ENCODE measurements at places on chromosomes 2 and 18.

DNA sequence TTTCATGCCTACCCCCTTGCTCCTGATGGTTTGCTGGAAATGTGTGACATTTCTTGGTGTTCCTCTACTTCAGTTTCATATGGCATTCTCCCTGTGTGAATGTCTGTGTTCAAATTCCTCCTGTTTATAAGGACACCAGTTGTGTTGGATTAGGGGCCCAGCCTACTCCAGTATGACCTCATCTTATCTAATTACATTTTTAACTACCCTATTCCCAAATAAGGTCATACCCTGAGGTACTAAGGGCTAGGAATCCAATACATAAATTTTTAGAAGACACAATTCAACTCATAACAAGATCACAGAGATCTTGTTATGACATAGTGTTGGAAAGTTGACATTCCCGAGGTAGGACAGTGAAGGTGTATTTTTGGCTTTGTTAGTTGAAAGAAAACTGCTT, 5.5 kb downstream of the FAM210A start:
- no peak for DNase-seq

DNA sequence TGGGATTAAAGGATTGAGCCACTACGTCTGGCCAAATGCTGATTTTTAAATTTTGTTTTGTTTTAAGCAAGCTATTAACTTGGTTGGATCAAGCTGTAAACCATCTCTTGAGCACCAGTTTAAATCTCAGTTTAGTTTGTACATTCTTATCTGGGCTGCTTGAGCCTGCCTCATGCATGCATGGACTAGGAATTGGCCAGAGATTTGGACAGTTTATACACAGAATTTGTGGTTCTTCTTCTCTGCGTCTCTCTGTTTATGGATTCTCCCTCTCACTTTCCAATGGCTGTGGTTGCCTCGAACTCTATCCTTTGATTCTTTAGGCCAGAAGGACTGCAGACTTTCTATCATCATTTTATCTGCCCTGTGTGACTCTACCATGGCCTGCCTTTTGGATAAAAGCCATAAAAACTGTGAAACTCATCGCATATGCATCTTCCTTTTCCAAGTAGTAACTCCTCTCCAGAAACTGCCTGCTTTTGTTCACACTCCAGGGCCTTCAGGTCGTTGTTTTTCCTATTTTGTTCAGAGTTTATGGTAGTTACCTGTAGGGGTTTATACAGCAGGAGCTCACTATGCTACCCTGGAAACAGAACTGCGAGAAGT, 32.5 kb upstream of the PLB1 start:
- no peak for DNase-seq

DNA sequence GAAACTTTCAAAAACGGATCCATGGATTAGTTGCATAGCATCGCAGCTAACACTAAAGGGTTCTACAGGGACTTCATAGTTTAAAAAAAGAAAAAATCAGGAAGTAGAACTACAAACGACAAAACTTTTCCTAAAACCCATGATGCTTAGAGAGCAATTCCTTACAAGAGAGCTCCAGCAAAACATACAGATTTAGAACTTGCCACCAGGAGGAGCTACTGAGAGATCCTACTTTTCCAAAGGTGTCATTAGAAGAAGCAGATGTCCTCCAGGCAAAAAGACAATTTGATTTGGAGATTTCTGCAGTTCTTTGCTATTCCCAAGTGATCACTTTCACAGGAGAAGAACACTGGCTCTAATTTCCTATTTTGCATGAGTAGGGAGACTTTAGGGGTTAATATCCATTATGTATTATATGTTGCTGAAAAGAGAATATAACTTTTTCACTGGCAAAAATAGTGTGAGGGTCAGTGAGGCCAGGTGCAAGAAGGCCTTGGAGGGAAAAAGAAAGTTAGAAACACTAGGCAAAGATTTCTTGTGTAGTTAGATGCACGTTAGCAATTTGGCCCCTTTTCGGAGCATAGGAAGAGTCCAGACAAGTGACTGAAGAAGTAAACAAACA, 436.2 kb downstream of the SUCLG1 start:
- DNase-seq: peak; percentile 17

GRCh38 chr2:19674051-19675002, 227.5 kb downstream of the TTC32 start:
- DNase-seq: no peak

GRCh38 chr2:147327613-147328012, 517.2 kb upstream of the ACVR2A start:
- DNase-seq: no peak

GRCh38 chr18:76712511-76713140, 109.7 kb upstream of the ZNF236 start:
- DNase-seq: no peak

DNA sequence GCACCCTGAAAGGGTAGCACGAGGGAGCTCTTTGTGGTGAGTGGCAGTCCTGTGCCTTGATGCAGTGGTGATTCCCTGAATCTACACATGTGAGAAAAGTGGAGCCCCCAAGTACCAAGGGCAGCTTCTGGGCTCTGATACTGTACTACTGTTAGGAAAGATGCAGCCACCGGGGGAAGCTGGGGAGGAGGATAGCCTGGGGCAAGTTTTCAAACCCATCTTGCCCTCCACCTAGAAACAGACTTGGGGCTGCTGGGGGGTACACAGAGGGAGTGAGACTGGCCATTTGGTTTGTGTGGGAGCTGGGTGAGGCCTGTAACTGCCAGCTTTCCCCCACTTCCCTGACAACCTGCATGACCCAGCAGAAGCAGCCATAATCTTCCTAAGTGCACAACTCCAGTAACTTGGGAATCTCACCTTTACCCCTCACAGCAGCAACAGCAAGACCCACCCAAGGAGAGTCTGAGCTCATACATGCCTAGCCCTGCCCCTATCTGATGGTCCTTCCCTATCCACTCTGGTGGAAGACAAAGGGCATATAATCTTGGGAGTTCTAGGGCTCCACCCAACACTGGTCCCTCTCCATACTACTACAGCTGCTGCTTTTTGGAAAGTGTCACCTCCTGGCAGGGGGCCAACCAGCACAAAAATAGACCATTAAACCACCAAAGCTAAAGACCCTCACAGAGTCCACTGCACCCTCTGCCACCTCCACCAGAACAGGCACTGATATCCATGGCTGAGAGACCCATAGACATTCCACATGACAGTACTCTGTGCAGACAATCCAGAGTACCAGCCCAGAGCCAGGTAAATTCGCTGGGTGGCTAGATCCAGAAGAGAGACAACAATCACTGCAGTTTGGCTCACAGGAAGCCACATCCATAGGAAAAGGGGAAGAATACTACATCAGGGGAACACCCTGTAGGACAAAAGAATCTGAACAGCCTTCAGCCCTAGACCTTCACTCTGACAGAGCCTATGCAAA, 8.2 kb downstream of the MALL start:
- DNase-seq: no peak

- DNase-seq: no peak
These were observed 132.3 kb upstream of the PGAP1 start for GRCh38 chr2:197058777-197059300.

- DNase-seq: no peak
These were observed 29.9 kb downstream of the PELI1 start for GRCh38 chr2:64114063-64114911.

GRCh38 chr2:128585706-128586105, 267.0 kb upstream of the HS6ST1 start:
- no peak for DNase-seq

- no peak for DNase-seq
These were observed 337.1 kb downstream of the DYSF start for GRCh38 chr2:71790226-71791060.

DNA sequence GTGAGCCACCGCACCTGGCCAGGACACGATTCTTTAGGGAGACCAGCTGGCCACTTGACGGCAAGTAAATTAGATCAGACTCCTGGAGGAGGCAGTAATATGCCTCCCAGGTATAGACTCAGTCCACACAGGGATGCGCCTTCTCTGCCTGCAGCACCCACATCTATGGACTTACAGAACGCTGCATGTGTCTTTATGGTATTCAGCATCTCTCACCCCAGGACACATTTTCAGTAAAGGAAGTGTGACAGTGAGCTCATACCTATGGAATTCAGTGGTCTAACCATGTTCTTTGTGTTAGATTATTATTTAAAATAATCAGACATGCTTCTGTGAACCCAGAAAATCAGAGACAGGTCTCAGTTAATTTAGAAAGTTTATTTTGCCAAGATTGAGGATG, 5.9 kb upstream of the NARS1 start:
- no peak for DNase-seq

DNA sequence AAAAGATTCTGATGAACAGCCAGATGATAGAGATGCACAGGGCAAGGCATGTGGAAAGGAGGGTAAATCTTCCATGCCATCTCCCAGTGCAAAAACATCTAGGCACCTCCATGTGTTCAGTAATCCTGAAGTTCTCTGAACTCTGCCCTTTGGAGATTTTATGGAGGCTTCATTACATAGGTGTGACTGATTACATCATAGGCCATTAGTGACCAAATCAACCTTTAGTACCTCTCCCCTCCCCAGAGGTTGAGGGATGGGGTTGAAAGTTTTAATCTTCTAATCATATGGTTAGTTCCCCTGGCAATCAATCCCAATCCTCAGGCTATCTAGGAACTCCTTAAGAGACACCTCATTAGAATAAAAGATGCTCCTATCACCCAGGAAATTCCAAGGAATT, 2190.2 kb upstream of the PIK3C3 start:
- DNase-seq: no peak

DNA sequence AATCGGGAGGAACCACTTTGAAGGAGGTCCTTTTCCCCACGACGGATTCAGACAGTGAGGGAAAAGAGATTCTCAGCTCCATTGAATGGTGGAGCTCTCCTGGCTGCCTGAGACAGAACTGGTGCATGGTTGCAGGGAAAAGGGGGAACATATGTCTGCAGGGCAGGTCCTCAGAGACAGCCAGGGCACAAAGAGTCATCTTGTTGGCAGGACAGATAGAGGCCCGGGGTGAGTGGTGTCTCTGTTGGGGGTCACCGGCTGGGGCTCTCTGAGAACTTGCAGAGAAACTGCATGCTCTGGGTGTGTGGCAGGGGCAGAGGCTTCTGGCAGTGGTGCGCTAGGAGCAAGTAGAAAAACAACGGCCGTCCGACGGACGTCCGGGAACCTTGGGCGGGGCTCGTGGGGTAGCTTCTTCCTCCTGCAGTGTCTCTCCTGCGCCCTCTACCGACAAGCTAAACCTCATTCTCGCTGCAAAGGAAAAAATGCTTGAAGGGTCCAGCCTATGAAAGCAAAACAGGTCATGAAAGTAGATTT, 94.3 kb downstream of the CDCA7 start:
- peak; percentile 56 for DNase-seq

- no peak for DNase-seq
These were observed 228.1 kb upstream of the PXDN start for GRCh38 chr2:1972422-1972821.

DNA sequence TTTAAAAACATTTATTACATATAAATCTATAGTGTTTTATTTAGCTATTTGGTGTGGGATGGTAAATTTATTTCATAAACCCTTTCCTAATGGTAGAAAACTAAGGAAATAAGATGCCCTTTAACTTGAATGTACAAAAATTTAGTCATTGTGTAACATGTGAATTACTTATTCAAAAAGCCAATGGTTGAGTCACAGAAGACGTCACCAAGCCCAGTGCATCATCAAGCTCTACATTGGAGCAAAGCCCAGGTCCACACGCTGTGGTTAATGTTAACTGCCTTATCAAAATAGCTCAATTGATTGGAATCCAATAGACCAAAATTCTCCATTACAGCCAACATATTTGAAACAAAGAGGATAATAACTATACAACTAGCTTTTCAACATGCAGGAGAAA, 145.5 kb upstream of the LYPD1 start:
- no peak for DNase-seq

GRCh38 chr2:174681099-174682006, 82.9 kb downstream of the CHRNA1 start:
- no peak for DNase-seq

DNA sequence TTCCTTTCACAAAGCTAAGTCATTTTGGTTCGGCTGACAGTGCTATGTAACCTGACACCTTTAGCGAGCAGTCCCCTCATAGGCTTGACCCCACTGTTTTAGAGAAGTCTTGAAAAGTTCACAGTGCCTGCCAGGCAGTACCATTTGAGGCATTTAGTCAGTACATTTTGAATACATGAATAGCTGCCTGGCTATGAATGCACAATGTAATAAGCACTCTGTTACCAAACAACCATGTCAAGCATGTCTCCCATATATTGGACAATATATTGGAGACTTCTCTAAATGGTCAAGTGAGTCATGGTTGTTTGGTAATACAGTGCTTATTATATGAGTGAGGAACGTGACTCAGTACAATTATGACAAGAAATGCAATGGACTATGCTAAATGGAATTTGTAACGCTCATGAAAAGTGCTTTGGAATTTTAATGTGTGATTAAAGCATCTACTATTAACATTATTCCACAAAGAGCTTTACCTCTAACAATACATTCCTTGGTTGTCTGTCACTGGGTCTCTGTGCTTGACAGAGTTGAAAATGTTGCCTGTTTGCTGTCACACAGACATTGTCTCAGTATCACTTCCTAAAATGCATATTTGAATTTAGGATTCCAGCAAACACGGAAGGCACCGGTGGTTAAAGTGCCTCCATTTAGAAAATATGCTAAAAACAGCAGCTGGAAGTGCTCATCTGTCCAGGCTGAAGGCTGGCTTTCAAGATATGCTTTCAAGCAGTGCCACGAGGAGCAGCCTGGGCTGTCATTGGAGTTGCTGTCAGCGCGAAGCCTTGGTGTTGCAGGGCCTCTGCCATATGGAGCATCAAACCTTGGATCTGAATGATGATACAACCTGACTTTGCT, 458.6 kb downstream of the FBXO15 start:
- DNase-seq: no peak

Measured in CMK (cell line).